ENCODE measurements at places on chromosomes 6 and 20. TPM values are rescaled to one million over a fixed set of nuclear protein-coding genes. Genes with fewer than 3 reads are reported as not detected.

TNNC2 gene
- 0.42 TPM for total RNA-seq

HM13 gene
- 185 TPM for total RNA-seq

SNX3 gene
- total RNA-seq: 214 TPM

HFE gene
- 11.8 TPM for total RNA-seq

GRCh38 chr20:1185790-1186334 lies 1.1 kb upstream of the TMEM74B start:
- DNase-seq: no peak

GRCh38 chr6:33207552-33208090 lies 679 bp upstream of the RING1 start:
- DNase-seq: peak; percentile 75

GRCh38 chr6:134247844-134248580 lies 69.9 kb downstream of the SGK1 start:
- DNase-seq: no peak

GRCh38 chr6:34519971-34520644 lies 36.0 kb downstream of the SPDEF start:
- DNase-seq: no peak

DNA sequence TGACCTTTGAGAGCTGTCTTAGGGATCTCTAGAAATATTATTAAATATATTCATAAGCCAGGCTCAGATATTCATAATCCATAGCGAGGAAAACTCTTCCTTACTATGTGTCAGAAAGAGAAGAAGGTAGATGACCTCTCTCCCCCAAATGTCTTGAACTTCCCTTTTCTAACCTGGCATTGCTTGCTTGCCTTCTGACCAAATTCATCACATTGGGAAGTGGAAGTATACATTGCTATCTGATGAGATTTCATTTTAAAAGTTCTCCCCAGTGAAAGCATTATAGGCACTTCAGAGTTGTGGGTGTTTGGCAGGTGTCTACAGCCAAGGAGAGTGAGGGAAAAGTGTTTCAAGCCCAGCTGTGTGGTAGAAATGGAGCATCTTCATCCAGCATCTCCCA lies 197.3 kb downstream of the ZFAND3 start:
- no peak for DNase-seq

- DNase-seq: no peak
Observed at GRCh38 chr6:113662688-113663333, 194.3 kb upstream of the MARCKS start.

DNA sequence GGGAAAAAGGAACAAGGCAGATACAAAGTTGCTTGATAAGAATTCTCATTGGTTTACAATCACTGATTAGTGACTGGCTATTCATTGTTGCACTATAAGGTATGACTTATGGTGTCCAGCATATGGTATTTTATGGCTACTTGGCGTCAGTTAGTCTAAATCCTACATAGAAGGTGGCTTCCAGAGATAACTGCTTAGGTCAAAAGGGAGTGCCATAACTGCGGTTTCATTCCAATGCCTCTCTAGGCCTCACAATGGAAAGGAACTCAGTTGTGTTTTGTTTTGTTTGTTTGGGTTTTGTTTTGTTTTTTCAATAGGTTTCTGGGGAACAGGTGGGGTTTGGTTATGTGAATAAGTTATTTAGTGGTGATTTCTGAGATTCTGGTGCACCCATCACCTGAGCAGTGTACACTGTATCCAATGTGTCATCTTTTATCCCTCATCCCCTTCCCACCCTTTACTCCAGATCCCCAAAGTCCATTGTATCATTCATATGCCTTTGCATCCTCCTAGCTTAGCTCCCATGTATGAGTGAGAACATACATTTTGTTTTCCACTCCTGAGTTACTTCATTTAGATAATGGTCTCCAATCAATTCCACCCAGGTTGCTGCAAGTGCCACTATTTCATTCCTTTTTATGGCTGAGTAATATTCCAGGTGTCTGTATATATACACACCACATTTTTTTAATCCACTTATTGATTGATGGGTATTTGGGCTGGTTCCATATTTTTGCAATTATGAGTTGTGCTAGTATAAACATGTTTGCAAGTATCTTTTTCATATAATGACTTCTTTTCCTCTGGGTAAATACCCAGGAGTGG lies 7.0 kb downstream of the GOPC start:
- no peak for DNase-seq

- no peak for DNase-seq
Observed at GRCh38 chr6:111423960-111424846, 58.8 kb downstream of the REV3L start.

GRCh38 chr6:41560431-41561192 lies 14.4 kb downstream of the FOXP4 start:
- no peak for DNase-seq

DNA sequence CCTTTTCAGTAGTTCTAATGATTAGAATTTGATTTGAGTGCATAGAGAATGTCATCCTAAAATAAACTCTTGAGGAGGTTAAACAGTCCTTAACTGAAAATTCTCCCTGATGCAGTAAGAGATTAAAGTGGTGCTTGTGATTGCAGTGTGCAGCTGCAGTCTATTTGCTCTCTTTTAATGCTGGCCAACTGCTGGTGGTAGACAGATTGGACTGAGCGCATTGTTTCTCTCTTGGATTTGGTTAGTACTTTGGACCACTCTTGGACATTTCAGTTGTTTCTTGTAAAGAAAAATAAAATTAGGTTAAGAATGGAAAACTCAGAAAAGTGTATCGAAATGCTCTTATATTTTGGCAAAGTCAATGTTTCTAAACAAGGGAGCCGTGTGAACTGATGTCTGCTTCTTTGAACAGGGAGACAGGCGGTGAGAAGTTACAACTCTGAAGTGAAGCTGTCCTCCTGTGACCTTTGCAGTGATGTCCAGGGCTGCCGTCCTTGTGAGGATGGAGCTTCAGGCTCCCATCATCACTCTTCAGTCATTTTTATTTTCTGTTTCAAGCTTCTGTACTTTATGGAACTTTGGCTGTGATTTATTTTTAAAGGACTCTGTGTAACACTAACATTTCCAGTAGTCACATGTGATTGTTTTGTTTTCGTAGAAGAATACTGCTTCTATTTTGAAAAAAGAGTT lies 127.2 kb downstream of the CD109 start:
- no peak for DNase-seq

DNA sequence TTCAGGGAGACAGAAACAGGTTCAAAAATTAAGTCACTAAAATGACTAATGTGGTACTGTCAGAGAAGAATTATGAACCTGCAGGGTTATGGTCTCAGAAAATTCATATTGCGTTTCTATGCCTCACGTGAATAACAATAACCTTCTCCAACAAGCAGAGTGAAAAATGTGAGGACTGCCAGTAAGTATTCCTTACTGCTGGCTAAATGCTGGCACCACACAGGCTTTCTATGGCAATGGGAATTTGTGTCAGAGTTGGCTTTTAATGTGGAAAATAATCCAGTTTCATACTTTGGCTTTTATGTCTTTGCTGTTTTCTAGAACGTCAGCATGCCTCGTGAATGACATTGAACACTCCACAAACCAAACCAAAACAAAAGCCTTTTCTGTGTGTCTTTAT lies 656.0 kb downstream of the KIF16B start:
- no peak for DNase-seq

GRCh38 chr6:52377538-52378221 lies 15.7 kb downstream of the PAQR8 start:
- DNase-seq: no peak

GRCh38 chr6:111258615-111259088 lies 171.3 kb downstream of the SLC16A10 start:
- no peak for DNase-seq

DNA sequence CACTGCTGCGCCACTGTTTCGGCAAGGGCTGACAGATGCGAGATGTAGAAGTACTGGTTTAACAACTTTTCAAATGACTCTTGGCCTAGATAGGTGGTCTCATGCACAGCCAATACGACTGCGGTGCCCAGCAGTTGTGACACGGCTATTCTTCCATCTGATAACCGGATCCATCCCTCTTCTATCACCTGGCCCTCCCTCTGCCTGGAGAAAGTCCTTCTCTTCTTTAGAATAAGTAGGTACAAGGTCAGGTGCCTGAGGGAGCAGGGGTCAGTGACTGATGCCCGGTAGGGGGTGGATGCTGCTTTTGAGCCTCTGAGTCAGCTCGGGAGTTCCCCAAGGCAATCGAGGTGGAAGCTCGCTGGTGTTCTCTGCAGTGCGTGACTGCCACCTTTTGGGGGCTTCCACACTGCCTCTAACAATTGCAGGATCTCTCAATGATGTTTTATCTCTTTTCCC lies 166.8 kb upstream of the GRIK2 start:
- no peak for DNase-seq

DNA sequence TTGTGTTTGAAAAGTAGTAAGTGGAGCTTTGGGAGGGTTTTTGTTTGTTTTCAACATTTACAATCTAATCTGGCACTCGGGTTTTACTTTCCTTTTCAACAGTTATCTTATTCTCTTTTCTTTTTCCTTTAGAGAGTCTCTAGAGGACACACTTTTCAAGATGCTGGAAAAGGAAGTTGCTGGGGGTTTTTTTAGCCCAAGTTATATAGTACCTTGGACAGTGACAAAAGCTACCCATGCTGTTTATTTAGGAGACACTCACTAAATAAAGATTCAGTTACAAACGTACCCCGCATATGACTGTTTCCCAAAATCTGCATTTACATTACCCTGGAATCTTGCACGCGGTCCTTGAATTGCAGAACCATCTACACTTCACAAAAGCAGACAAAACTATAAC lies 78.8 kb downstream of the MAP7 start:
- no peak for DNase-seq

DNA sequence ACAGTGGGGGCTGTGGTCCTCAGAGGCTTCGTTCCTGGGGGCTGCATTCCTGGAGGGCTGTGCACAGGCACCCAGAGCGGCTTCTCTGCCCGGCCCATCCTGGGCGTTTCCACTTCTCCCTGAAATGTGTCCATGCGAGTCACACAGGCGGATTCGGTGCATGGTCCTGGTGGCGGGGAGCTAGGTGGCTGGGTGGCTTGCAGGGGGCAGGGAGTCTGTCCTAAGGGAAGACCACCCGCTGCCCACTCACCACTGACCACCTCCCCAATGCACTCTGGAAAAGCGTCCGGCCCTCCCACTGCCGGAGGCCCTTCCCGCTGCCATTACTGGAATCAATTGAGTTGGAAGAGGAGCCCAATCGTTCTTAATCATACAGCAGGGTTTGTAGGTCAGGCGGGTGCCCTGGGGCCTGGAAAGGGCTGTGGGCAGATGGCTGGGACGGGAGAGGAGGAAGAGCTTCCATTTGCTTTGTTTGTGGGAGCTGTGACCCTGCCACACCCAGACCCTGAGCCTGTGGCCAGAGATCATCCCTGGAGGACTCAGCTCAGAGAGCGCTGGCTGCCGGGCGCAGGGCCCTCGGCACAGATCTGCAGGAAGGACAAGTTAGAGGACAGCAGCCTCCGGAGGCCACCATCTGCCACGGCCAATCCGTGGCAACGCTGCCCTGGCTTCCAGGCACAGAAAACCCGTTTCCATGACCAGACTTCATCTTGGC lies 6.4 kb downstream of the CHRNA4 start:
- DNase-seq: no peak

DNA sequence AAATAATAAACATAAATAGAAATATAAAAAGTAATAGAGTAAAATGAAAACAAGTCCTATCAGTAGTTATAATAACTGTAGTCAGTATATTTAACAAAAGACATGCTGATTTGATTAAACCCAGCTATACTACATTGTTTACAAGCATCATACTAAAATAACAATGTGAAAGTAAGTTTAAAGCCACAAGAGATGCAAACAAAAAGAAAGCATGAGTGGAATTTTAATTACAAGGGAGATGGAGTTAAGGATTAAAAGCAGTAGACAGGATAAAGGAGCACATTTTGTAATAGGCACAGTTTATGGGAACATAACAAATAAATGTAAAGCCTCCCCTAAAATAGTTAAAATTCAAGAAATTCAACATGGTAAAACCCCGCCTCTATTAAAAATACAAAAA lies 41.5 kb downstream of the SENP6 start:
- DNase-seq: no peak

- no peak for DNase-seq
Observed at GRCh38 chr20:17155401-17155800, 71.4 kb upstream of the PCSK2 start.

DNA sequence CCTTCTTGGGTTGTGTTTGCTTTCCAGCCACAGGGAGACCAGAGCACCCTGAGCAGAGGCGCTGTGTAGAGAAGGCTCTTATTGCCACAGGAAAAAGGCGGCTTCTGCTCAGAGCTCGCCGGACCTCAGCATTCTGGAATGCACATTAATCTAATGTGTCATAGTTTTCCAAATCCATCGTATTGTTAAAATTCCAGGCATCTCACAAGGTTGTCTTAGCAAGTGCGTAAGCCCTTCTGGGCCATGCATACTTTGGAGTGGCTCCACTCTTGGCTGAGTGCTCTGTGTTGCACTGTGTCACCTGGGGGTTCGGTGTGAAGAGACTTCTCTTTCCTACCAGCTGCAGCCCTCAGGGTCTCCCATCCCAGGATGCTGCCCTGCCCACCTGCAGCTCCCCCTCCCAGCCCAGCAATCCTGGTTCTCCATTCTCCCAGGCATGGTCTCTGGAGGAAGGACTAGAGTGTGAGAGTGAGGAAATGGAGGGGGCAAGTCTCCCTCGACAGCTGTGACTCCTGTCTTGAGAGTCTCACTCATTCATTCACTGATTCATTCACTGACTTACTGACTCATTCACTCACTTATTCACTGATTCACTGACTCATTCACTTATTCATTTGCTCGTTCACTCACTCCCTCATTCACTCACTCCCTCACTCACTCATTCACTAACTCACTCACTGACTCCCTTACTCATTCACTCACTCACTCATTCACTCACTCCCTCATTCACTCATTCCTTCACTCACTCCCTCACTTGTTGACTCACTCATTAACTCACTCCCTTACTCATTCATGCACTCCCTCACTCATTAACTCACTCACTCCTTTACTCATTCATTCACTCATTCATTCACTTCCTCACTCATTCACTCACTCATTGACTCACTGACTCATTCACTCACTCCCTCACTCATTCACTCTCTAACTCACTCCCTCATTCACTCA lies 83.7 kb upstream of the MPC1 start:
- DNase-seq: no peak

- no peak for DNase-seq
Observed at GRCh38 chr20:45320948-45321595, 13.0 kb upstream of the MATN4 start.

GRCh38 chr6:144897441-144897921 lies 612.3 kb downstream of the UTRN start:
- no peak for DNase-seq

GRCh38 chr6:25462235-25462897 lies 183.2 kb downstream of the CARMIL1 start:
- no peak for DNase-seq

GRCh38 chr6:13065581-13065980 lies 262.8 kb downstream of the TBC1D7 start:
- DNase-seq: no peak

DNA sequence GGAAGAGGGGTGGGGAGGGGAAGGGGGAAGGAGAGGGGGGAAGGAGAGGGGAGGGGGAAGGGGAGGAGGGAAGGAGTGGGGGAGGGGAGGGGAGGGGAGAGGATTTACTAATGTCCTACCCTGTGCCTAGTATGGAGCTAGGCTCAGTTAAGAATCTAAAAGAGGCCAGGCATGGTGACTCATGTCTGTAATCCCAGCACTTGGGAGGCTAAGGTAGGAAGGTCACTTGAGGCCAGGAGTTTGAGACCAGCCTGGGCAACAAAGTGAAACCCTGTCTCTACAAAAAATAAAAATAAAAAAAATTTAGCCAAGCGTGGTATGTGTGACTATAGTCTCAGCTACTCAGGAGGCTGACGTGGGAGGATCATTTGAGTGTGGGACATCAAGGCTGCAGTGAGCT lies 13.0 kb downstream of the UBE2J1 start:
- DNase-seq: no peak
